ENCODE measurements at places on chromosomes 13 and 19.
A peak's percentile ranks its signal among the peaks of the same experiment; 100 is the strongest.

DNA sequence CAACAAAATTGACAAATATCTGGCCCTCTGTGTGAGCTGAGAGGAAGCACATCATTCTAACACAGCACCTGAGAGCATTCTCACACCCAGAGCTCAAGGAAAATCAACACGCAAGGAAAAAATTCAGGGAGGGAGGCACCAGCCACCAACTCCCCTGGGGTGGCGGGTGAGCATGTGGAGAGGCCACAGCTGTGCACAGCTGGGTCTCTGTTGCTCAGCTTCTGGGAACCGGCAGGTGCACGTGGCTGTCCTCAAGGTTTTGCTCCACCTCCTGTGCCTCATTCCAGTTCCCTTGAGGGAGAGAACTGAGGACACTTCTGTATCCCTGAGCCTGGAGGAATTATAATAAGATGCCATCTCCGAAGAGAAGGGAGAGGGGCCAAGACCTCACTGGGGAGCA lies 134.0 kb downstream of the USP12 start:
- DNase-seq, result no peak

DNA sequence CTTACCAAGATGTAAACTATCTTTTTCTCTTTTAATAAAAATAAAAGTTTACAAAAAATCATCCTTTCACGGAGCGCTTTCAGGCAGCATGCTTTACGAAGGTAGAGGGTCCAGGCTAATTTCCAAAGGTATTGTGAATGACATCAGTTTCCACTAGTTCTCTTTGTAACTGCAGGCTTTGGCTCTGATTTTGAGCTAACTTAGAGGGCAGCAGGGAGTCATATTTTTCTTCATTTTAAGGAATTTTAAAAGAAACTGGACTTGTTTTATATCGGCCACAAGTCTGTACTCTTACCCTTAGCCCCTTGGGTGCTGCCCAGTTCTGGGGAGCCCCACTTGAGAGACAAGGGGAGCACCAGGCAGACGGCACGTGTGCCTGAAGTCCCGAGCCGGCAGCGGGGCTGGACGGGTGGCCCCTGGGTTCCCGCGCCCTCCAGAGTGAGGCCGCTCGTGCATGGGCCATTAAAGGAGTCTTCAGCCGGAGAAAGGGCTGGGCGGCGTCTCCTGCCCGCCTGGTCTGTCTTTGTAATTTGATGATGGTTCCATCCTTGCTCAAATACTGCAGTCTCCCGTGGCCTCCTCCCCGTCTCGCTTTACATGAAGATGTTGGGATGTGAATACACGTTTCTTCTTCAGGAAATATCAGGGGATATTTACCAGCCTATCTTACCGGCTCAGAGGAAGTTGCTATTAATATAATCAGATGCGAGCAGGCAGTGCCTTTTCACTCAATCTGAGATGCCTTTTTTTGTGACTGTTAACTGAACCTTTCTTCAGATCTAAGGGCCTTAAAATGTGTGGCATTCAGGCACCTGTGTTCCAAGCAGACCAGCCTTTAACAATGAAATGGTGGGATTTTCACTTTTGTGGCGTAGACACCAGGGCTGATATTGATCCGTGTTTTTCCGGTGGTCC lies 67.4 kb downstream of the GGACT start:
- no peak for DNase-seq

DNA sequence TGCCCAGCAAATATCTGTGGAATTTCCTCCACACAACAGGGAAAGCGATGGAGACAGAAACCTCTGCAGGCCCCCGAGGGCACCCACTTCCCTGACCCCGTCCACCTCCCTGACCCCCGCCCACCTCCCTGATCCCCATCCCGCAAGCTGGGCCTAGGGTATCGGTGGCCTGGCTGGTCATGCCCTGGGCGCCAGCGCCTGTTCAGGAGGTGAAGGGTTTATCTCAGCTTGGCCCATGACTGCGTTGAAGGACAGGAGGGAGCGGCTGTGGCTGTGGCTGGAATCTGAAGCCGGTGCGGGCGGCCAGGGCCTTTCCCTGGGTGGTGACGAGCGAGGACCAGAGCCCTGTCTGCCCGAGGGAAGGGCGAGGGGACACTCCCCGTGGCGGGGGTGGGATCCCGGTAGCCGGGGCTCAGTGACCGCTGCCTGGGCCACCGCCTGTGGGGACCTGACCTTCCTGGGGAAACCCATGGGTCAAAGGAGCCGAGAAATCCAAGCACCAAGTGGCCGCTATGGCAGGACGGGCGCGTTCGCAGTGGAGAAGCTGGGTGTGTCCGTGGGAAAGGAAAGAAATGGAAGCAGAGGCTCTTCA lies 20.7 kb downstream of the GAS6 start:
- DNase-seq, result no peak

DNA sequence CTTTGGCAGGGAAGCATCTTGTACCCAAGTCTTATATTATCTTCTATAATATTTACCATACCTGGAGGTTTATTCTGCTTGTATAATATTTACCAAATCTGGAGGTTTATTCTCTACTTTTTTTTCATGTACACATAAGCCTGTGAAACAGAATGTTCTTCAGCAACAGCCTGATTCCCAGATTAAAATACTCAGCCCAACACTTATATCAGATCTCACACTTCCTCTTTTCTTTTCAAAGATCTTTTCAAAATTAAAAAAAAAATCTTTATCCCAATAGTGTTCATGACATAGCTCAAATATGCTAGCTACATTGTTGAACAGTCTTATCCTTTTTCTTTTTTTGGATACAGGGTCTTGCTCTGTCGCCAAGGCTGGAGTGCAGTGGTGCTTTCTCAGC lies 300.7 kb downstream of the LMO7 start:
- DNase-seq, result no peak

GRCh38 chr13:110116072-110116487 lies 190.9 kb downstream of the COL4A1 start:
- DNase-seq, result no peak

GRCh38 chr13:74168263-74168675 lies 34.1 kb upstream of the KLF12 start:
- DNase-seq, result no peak

- DNase-seq, result no peak
Observed at GRCh38 chr13:42807241-42807640, 25.9 kb downstream of the FAM216B start.

GRCh38 chr19:5073153-5073844 lies 104.4 kb downstream of the KDM4B start:
- no peak for DNase-seq

DNA sequence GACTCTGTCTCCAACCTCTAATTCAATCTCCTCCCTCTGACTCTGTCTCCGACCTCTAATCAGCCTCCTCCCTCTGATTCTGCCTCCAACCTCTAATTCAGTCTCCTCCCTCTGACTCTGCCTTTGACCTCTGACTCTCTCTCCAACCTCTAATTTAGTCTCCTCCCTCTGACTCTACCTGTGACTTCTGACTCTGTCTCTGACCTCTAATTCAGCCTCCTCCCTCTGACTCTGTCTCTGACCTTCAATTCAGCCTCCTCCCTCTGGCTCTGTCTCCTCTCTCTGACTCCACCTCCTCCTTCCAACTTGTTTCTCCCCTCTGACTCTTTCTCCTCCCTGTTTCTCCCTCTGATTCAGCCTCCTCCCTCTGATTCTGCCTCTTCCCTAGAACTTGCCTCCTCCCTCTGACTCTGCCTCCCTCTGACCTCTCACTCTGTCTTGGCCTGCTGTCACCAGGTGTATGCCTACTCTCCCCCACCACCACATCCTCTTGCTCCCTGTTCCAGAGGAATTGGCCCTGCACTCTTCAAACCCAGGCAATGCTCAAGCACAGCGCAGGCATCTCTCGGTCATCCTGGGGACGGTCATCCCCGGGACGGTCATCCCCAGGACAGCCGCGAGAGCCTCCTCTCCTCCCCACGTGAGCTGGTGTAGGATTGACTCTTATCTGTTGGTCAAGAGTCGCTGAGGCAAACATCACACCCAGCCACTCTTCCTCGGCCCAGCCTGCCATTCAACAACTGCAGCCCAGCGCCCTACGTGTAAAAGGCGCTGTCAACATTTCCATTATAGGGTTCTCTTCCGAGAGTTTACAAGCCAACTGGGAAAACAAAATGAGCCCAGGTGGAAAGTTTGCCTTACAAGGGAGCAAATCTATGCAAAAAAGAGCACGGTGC lies 60.2 kb downstream of the ZIC5 start:
- DNase-seq, result no peak

DNA sequence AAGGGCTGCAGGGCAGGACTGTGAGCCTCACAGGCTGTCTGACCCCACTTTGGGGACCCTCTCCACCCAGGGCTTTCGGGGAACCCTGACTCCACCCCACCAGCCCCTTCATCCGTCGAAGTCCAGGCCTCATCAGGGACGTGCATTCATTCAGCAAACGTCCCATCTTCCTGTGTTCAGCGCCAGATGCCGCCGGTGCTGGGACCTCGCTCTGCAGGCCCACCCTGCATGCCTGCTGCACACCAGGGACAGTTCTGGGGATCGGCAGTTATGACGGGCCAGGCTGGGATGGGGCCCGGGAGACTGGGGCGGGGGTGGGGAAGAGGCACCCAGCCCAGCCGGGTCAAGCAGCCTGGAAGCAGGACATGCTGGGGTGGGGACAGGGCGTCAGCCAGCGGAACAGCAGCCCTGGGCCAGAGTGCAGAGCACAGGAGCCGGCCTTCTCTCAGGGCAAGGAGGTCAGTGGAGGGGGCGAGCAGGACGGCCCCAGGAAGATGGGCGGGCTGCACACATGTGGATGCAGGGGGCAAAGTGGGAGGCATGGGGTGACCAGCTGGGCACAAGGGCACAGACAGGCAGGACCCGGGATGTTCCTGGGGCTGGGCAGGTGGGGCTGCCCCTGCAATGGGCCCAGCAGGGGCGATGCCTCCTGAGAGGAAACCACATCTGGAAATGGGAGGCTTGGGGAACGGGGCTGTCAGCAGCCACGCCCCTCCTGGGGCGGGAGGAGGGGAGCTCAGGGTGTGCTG lies 5.1 kb downstream of the GAMT start:
- DNase-seq, result no peak

DNA sequence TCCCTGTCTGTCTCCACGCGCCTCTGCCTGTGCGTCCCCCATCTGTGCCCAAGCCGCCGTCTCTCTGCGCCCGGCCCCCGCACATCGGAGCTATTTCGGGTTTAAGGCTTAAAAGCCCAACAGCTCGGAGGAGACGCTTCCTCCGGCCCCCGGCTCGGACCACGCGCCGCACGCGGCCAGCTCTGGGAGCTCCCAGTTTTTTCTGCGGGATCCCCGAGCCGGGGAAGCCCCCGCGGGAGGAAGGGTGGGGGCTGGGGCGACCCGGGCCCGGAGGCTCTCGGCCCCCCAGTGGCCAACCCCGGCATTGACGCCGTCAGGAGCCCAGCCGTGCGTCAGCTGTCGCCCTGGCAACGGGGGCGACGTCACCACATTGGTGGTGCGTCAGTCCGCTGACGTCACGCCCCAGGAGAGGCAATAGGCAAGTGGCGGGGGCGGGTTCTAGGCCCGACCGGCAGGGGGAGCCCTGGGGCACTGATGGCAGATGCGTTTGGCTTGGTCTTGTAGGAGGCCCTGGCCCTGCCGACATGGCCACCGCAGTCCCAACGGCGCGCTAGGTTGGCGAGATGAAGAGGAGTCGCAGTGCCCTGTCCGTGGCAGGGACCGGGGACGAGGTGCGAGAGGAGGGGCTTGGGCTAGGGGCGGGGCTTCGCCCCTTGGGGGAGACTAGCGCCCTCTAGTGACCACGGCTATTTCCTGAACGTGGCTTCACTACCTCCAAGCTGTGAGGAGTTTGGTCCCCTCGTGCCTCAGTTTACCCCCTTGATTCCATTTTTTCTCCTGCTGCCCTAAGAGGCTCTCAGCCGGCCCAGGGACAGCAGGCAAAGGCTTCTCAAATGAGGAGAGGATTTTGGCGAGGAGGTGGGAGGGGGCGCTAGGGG lies 3.7 kb upstream of the PDE4A start:
- DNase-seq, result peak; percentile 50

GRCh38 chr19:48292798-48293197 lies 22.9 kb downstream of the ZNF114 start:
- no peak for DNase-seq

- peak; percentile 63 for DNase-seq
Observed at GRCh38 chr19:35549174-35549788, 3.9 kb downstream of the TMEM147 start.

GRCh38 chr13:100330662-100331061 lies 241.8 kb downstream of the PCCA start:
- DNase-seq, result no peak

DNA sequence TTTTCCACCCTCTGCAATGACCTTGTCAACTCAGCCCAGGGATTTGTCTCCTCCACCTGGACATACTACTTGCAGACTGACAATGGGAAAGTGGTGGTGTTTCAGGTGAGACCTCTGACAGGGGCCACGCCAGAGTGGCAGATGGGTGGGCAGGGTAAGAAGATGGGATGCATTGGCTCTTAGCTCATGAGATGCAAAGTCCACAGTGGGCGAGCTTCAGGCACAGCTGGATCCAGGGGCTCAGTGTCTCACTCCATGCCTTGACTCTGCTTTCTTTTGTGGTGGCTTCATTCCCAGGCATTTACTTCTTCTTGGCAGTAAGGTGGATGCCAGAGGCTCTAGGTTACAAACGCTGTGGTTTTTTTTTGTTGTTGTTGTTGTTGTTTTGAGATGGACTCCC lies 3.4 kb downstream of the TMEM59L start:
- no peak for DNase-seq

DNA sequence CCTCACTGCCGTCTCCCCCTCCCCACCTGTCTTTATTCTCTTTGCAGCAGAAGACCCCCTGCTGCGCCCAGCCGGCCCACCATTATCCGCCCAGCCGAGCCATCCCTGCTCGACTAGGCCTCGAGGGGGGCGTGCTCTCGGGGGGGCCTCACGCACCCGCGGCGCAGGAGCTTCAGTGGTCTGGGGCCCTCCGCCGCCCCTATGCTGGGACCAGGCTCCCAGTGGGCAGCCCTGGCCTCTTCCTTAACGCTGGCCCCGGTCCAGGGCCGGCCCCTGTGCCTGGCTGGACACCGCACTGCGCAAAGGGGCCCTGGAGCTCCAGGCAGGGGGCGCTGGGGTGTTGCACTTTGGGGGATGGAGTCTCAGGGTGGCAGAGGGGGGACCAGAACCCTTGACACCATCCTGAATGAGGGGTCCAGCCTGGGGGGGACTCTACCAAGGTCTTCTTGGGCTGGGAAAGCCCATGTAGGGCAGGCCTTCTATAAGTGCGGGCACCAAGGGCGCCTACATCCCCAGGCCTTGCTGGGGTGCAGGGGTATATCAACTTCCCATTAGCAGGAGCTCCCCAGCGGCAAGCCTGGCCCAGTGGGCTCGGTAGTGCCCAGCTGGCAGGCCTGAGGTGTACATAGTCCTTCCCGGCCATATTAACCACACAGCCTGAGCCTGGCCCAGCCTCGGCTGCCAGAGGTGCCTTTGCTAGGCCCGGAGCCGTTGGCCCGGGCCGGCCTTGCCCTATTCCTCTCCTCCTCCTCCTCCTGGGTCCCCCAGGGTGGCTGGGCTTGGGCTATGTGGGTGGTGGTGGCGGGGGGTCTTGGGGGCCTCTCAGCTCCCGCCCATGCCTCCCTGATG lies 4.9 kb downstream of the TMED1 start:
- DNase-seq, result no peak

GRCh38 chr19:48836089-48837017 lies at the start of gene HSD17B14:
HSD17B14 (minus strand) TSS chr19:48836491; CDS start chr19:48836411, 80 bp downstream.
- no peak for DNase-seq

DNA sequence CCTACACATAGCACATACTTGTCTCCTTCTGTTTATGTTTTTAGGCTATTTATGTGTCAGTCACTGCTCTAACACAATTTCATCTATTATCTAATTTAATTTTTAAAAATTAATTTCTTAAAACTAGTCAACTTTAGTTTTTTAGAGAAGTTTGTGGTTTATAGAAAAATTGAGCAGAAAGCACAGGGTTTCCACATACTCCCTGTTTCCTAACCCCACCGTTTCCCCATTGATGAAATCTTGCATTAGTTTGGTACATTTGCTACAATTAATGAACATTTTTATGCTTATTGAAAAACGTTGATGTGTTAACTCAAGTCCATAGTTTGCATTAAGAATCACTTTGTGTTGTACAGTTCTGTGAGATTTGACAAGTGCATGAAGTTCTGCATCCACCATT lies 53.5 kb downstream of the TNFSF13B start:
- no peak for DNase-seq
